HAP-1 (cell line): ENCODE measurements at places on chromosomes 1 and 21.

DNA sequence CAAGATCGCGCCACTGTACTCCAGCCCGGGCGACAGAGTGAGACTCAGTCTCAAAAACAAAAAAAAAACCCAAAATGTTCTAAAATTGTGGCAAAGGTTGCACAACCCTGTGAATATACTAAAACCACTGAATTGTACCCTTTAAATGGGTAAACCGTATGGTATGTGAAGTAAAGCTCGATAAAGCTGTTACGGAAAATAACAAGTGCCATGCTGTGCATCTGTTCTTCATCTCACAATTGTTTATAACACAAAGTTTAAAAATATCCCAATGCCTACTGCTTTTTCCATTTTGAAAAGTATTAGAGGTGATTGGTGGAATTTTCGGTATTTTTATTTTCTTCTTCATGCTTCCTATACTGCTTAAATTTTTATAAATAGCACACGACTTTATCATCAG, 111.5 kb downstream of the ENAH start:
- no peak for DNase-seq

GRCh38 chr1:185215911-185216310, 58.9 kb downstream of the SWT1 start:
- no peak for DNase-seq

- DNase-seq = peak; percentile 47
Observed at GRCh38 chr1:99843760-99844159, 6.4 kb upstream of the AGL start.

DNA sequence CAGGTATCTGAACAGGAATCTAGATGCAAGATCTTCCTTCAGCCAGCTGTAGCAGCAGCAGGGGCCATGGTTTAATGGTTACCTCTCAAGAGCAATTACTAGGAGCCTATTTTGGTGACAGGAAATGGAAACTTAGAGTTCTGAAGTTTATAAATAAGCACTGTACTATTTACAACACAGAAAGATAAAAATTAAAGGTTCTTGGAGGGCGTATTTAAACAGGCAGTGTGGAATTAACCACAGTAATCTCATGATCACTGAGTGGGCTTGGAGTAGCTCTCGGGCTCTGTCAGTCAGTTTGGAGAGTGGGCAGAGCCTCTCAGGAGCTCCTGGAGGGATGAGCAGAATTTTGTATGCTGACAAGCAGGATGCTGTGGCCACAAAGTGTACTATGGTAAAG, 10.2 kb upstream of the FCRL5 start:
- no peak for DNase-seq

DNA sequence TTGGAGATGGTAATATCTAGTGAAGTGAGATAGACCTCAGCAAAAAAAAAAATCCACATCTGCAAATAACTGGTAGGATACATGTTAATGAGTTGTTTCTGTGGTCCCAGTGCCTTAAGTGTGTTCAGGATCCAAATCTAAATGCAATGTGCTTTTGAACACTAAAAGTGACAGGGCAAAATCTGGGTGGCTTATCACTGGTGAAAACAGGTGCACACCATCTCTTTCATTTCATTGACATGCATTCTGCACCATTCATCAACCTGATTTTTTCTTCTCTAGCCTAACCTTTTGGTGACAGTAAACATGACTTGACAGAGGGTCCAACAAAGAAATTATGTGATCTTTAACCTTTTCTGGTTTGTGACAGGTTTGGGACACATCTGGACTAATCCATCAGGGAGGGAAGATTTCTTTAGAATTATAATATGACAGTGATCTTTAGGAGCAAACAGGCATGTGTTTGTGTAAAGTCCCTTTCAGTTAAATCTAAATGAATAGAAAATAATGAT, 201.6 kb upstream of the NEGR1 start:
- no peak for DNase-seq

DNA sequence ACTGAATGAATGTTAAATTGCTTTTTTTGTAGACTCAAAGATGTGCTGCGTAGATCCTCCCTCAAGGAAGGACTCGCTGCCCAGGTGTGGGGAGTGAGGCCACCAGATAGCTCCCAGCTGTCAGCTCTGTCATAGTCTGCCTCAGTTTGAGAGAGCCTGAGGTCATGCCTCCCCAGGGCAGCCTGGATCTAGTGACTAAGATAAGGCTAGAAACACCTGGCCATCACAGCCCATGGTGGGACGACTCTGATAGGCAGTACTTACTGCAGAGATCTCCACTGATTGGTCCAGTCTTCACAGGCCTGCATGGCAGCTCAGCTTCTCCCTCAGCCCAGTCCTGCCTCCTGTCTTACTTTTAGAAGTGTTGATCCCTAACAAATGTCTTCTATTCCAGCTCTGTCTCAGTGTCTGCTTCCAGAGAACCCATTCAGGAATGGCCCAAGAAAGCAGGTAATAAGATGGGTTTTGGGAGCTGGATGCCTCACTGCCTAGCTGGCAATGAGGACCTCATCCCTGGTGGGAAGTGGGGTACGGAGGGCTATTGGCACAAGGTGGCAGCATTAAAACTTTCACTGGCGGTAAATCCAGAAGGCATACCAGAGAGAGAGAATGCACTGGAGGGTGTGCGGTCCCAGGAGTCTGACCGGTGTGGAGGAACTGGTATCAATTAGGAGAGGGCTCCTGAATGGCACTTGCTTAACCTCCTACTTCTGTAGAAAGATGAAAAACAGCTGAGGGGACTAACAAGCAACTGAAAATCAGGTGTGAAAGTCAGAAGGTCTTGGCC, 55.3 kb upstream of the GPR37L1 start:
- DNase-seq = no peak

GRCh38 chr1:230068952-230069684, 2.1 kb downstream of the GALNT2 start:
- DNase-seq = peak; percentile 22

DNA sequence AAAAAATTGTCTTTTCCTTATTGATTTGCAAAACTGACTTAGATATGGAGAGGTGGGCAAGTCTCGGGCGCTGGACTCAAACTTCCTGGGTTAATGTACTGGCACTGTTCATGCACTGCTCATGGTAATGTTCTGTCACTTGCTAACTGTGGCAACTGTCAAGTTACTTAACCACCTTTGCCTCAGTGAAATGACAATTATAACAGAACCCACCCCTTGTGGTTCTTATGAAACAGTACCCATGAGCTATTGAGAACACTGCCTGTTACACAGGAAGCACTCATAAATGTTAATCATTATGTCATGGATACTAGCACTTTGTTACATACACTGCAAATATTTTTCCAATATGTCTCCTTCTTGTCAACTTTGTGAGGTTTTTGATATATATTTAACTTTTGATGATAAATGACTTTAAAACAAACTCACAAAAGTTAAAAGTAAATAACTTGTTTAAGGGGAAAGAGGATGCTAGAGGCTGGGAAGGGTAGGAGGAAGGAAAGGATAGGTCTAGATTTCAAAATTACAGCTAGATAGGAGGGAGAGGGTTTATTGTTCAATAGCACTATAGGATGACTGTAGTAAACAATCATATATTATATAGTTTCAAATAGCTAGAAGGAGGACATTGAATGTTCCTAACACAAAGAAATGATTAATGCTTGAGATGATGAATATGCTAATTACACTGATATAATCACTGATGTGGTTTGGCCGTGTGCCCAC, 342.5 kb downstream of the ADGRL2 start:
- DNase-seq = no peak
